ENCODE measurements at places on chromosomes 12 and 14. TPM values are rescaled to one million over a fixed set of nuclear protein-coding genes. Genes with fewer than 3 reads are reported as not detected.

Gene SLC38A4
- 0.57 TPM for polyA plus RNA-seq

Gene VPS37B
- 19.1 TPM for polyA plus RNA-seq

DNA sequence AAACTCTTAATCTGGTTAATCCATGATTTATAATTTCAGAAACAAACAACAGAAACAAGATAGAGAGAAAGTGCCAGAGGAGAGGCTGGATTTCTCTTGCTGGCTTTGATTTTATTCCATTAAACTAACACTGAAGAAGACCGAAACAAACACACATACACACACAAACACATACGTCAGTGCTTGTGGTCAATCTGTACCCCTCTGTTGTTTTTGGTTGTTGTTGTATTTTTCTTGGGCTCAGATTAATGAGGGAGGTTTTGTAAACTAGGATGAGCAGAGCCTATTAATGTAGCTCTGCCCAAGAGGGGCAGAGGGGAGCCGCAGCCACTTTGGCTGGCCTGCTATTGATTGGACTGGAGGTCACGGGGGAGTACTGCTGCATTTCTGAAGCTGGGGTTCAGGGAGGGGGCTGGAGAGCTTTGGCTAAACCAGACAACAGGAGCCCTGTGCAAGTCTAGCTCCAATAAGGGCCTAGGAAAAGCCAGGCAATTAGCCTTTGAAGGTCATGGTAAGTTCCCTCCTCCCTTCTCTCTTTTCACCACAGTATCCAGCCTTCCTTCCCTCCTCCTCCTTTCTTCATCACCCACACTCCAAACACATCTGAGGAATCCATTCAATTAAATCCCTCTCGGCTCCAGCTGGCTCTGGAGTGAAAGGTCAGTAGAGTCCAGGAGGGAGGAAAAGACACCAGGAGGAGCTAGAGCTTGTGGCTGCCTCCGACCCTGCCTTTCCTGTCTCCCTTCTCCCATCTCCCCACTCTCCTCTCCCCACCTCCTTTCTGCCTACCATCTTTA lies 344.1 kb upstream of the LMO3 start:
- DNase-seq = no peak

Gene IQSEC3
- polyA plus RNA-seq = not detected

GRCh38 chr12:68905733-68906132 lies 27.2 kb downstream of the CPM start:
- DNase-seq = no peak

Gene KCNH5
- polyA plus RNA-seq = not detected

DNA sequence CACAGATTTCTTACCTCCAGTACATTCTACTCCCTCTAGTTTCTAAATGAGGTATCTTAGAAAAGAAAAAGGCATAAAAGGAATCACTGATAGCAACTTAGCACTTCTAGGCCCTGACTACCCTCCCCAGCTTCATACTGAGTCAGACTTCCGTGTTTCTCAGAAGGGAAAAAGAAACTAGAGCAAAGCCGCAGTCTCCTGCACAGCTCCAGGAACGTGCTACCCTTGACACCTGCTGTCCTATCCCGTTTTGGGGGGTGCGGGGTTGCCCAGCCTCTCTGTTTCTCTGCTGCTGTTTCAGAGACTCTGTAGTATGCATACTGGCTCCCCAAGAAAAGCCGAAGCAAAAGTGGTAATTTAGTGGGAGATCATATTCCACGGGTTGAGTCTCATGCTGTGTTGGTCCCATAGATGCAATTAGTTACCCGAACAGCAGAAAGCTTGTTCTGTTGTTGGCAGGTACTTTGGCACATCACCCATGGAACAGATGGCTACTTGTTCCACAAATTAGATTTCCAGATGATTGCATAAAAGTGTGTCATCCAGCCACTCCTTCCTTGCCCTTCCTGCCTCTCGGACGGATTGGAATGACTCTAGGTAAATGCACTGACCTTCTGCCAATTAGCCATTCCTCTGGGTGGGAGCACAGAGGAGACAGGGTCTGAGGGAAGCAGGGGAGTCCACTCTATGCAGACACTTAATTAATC lies 438.1 kb downstream of the FUT8 start:
- no peak for DNase-seq

DNA sequence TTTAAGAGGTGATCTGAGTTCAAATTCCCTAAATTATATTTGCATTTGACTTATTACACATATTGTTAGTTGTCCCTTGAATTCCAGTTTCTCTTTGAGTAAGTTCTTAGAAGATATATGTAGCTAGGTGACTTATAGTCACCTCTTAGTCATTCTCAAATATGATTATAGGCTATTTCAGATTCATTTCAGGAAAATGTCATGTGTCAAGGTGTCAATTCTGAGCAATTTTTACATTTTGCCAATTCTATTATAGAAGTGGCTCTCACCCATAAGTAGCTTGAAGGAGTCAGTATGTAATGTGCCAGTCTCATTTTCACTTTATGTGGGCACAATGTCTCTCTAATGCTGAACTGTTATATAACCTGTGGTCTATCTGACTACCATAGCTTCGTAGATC lies 623.4 kb downstream of the DIO2 start:
- no peak for DNase-seq

DNA sequence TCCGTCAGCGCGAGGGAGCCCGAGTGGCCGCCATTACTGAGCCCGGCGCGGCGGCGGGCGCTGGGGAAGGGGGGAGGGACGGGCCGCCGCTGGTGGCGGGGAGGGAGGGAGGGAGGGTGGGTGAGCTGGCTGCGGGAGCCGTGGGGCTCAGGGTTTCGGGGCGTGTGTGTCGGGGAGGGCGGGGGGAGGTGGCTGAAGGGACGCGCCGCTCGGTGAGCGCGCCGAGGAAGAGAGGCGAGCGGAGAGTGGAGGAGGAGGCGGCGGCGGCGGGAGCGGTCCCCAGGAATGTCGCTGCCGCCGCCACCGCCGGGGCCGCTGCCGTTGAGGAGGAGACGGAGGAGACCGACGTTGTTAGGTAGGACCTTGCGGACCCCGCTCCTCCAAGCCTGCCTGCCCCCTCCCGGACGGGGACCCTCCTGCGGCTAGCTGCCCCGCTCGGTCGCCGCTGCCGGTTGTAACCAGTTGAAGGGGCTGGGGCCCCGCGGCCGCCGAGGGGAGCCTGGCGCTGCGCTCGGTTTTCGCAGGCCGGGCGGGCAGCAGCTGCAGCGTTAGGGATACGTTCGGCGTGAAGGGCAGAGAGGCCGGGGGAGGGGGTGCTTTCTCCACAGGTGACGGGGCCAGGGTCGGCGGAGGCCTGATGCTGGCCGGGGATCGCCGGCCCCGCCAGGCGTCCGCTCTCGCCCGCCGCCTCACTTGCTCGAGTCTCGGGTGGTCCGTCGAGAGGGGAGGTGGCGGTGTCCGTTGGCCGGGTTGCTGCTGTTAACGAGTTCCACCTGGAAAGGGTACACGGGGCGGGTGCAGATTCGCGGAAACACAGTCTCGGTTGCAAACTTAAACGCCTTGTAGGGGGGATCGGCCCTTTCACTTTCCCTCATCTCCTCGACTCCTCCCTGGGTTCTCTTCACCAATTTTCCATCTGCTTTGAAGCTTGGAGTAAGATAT lies at the start of gene ARHGAP5:
Gene ARHGAP5, plus strand, starts transcription at position 224 of the 942 bp plus-strand sequence. CDS start 13,366 bp downstream, outside the sequence.
- DNase-seq = peak; percentile 71

GRCh38 chr14:33229269-33229929 lies 290.7 kb downstream of the NPAS3 start:
- peak; percentile 2 for DNase-seq

Gene KLHL42
- 13.6 TPM for polyA plus RNA-seq

Gene YEATS4
- 17.5 TPM for polyA plus RNA-seq

GRCh38 chr12:51345681-51346080 lies 798 bp downstream of the CELA1 start:
- DNase-seq = peak; percentile 28

Gene PCED1B
- 3.6 TPM for polyA plus RNA-seq

Gene PAH
- not detected for polyA plus RNA-seq

GRCh38 chr14:24873551-24873950 lies 176.4 kb downstream of the STXBP6 start:
- DNase-seq = no peak

Gene TAS2R42
- polyA plus RNA-seq = not detected

GRCh38 chr12:23510484-23510883 lies 439.0 kb downstream of the SOX5 start:
- DNase-seq = no peak

Gene GYS2
- not detected for polyA plus RNA-seq

DNA sequence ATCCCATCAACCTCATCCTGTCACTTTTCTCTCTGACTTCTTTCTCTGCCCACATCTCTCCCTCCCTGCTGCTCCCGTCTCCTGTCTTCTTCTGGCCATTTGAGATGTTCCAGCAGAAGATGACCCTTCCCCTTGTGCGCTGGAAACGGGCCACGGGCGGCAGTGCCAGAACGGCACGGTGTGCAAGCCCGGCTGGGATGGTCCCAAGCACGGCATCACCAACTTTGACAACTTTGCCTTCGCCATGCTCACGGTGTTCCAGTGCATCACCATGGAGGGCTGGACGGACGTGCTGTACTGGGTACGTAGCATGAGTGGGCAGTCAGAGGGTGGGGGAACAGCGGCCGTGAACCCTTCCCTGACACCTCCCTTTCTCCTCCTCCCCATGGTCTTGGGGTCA lies 301.7 kb upstream of the FKBP4 start:
- DNase-seq = no peak
